ENCODE measurements at places on chromosomes 3 and 15.

DNA sequence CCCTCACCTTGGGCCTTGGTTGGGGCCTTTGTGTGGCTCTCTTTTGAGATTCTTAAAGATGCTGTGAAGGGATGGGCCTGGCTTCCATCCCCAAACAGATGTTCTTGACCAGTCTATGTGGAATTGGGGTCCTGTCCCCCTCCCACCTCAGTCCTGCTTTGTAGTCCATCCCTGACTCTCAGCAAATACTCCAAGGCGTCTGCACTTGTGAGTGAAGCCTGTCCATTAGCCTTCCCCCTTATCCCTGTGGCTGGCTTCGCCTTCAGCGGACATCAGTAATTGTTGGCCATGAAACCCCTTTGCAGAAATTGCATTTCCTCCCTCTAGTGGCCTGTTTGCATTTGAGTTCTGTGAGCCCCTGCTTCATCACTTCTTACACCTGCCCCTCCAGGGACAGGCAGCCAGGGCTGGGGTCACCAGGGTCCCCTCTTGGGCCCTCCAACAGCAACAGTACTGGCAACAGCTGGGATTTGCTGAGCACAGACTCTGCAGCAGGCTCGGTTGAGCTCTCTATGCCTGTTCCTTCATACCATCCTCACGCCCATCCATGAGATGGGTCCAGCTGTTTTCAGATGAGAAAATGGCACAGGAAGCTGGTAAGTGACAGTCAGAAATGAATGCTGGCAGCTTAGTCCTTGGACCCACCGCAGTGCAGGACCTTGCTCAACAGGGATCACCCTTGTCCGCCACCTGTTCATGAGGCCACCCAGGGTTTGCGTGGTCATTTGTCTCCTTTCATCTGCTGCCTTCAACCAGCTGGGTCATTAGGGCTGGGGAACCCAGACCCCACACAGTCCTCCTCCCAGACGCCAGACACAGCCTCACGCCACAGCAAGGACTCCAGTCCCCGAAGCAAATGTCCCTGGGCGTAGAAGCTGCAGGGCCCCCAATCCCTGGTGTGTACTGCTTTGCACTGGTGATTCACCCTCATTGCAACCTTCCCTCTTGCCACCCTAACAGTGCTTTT is 8.9 kb upstream of the LRRK1 start:
- DNase-seq, result no peak

DNA sequence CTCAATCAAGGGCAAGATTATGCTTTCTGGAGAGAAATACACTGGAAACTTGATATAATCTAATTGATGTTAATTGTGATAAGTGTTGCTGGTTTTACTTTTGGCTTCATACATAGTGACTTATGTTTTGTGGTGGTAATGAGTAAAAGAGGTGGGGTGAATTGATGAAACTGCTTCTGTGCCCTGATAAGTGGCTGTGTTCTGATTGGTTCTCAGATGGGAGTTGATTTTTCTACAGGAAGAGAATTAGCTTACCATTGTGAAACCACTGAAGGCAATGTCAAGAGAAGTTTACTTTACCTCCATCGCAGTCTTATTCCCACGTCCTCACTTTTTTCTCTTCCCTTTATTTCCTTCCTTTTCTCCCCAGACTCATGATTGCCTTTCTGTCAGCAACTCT is 23.8 kb downstream of the TMEM45A start:
- DNase-seq, result no peak

- DNase-seq, result no peak
Observed at GRCh38 chr3:140715035-140715434, 37.2 kb downstream of the TRIM42 start.

GRCh38 chr15:70508561-70509281 is 254.6 kb downstream of the UACA start:
- peak; percentile 55 for DNase-seq

DNA sequence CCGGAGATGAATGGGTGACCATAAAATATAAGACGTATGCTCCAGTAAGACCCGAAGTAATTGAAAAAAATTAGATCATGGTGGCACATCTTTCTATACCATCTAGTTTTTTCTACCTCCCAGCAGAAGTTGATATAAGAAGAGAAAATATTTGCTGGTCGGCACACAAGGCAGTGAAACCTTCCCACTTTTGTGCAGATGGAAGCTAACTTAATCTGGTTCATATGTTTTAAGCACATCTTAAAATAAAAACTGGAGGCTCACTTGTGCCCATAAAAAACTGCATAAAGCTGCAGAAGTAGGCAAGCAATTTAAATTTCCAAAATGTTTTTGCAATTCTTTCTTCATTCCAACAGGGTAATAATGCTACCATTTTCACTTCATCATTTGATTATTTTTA is 449.2 kb downstream of the CNTN3 start:
- DNase-seq, result no peak

GRCh38 chr3:74343391-74343790 is 271.1 kb downstream of the CNTN3 start:
- DNase-seq, result no peak

GRCh38 chr3:66312039-66312438 is 91.2 kb downstream of the SLC25A26 start:
- no peak for DNase-seq

- DNase-seq, result no peak
Observed at GRCh38 chr3:158794936-158795518, 6.8 kb upstream of the MFSD1 start.

GRCh38 chr3:113165841-113166240 is 45.5 kb upstream of the BOC start:
- no peak for DNase-seq

GRCh38 chr15:39180030-39180429 is 400.8 kb upstream of the THBS1 start:
- DNase-seq, result no peak

DNA sequence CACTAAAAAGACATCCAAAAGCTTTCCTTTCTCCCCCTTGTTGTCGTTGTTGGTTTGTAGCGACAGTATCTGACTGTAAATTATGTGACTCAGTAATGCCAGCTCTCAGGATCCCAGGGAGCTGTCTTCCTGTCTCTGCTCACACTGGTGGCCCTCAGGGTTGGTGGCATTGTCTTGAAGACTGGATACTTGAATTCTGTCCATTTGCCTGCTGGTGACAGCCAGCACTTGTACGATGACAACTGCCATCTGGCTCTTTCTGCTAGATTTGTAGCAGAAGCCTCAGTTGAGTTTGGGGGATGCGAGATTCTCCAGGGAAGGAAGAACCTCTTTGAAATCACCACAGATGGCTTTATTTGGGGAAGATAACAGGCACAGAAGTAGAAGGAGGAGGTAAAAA is 120.8 kb downstream of the ARPP21 start:
- no peak for DNase-seq

DNA sequence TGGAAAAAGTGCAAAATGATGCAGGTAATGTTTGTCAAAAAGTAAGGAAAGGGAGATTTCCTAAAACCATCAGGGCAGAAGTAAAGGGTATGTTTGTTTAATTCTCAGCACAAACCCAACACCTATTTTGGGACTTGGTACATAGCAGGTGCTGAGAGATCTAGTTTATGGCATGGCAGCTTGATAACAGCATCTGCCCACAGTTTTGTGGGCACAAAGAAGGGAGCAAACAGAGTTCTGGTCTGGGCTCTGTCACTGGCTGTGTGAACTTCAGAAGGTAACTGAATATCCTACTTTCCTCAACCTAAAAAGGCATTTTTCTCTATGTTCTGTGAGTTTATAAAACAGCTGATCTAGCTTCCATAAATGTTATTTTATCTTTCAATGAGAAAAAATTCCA is 141.6 kb downstream of the PLCH1 start:
- no peak for DNase-seq

DNA sequence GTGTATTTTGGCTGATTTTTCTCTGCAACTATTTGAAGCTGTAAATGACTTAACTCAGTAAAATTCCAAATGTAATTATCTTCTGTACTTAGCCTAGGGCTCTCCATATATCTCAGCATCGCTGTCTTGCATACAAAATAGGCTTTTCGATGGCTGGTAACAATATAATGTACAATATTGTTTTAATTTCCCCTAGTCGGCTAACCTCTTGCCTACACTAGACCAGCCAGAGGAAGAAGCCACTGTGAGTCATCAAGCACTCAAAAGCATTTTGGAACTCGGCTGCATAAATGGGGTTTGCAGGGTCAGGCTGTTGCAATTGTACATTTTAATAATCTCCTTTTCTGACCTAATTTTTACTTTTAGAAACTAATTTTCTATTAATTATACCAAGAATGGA is 583.8 kb downstream of the FOXP1 start:
- DNase-seq, result no peak

DNA sequence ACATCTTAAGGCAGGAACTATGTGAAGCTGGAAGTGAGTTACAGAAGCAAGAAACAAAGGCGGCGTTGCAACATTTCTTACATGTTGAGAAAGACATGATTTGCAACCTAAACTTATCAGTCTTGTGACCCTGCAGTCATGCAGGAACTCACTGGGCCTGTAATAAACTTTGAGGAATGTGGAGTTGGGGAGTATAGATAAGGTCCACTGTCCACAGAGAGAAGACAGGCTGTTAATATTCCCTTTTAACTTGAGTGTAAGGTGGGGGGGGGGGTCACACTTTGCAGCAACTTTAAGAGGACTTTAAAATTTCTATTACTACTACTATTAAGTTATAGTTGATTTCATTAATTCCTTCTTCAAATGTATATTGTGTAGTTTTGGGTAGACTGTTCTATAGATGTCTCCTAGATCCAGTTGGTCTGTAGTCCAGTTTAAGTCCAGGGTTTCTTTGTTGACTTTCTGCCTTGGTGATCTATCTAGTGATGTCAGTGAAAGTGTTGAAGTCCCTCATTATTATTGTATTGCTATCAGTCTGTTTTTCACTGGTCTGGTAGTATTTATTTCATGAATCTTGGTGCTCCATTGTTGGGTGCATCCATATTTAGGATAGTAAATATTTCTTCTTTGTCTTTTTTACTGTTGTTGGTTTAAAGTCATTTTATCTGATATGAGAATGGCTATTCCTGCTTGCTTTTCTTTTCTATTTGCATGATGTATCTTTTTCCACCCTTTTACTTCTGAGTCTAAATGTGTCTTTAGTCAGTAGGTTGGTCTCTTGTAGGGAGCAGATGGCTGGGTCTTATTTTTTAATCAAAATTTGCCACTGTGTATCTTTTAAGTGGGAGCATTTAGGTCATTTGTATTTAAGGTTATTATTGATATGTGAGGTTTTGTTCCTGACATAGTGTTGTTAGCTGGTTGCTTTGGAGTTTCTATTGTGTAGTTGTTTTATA is 15.6 kb upstream of the FAM98B start:
- no peak for DNase-seq

GRCh38 chr15:35136321-35137189 is 51.5 kb upstream of the NANOGP8 start:
- DNase-seq, result no peak

DNA sequence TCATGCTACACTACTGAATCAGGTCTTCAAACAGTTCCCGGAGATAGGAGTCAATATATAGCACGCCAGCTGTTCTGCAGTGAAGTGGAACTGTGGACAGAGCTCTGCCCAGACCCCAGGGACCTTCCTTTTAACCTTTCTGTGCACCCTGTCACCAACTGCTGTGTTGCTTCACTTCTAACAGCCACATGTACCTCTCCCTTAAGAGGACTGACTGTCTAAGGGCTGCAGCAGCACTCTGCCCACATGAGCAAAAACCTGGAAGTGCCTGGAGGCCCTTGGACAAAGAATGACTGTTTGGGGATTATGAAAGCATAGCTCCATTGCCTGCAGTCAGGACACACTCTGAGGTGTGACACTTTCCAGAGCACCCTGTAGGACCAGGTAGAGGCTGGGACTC is 88.3 kb upstream of the CTNNB1 start:
- DNase-seq, result no peak

DNA sequence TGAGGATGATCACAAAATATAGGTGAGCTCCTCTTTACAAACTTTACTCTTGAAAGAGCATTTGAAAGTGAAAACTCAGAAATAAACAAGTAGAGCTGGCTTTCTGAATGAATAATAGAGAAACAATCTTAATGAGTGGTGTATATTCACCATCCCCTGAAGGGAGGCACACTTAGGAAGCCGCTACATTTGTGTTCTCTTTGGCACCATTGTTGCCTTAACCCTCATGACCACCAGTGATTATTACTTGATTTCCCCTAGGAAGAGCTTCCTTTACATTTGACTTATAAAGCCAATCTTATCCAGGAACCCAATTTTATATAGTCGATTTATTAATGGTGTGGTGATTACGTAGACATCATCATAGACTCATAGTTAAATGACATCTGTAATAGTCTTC is 883.9 kb downstream of the TBL1XR1 start:
- DNase-seq, result no peak

GRCh38 chr15:44726568-44727484 is 9.5 kb upstream of the TRIM69 start:
- peak; percentile 48 for DNase-seq

DNA sequence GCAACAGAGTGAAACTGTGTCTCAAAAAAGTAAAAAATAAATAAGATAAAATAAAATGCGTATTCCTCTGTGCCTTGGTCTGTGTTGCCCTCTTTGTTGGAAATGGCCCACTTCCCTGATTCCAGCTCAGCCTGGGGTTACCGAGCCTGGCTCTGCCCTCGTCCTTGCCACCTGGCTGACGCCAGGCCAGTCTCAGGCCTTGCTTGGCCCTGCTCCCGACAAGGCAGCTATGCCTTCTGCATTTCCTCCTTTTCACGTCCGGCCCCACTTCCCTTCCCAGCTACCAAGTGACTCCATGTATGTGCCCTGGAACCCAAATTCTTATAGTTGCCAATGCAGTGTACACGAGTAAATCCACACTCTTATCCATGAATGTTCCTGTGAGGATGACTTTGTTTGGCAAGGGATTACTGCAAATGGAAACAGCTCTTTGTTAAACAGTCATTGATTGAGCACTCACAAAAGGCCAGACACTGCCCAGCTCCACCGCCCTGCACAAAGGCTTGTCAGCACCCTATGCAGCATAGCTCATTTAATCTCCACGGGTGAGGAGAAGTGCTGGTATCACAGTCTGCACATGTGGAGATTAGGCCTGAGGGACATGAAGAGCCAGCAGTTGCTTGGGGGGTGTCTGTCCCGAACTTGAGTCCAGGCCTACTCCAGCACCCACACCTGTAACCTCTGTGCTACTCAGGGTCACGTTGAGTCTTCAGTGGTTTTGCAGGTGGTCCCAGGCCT is 25.1 kb downstream of the SPSB4 start:
- no peak for DNase-seq

GRCh38 chr15:33398555-33398954 is 87.8 kb downstream of the RYR3 start:
- no peak for DNase-seq
